ENCODE measurements at places on chromosomes 11 and 22.

GRCh38 chr11:34178209-34178821 is 72.9 kb downstream of the NAT10 start:
- DNase-seq: no peak

DNA sequence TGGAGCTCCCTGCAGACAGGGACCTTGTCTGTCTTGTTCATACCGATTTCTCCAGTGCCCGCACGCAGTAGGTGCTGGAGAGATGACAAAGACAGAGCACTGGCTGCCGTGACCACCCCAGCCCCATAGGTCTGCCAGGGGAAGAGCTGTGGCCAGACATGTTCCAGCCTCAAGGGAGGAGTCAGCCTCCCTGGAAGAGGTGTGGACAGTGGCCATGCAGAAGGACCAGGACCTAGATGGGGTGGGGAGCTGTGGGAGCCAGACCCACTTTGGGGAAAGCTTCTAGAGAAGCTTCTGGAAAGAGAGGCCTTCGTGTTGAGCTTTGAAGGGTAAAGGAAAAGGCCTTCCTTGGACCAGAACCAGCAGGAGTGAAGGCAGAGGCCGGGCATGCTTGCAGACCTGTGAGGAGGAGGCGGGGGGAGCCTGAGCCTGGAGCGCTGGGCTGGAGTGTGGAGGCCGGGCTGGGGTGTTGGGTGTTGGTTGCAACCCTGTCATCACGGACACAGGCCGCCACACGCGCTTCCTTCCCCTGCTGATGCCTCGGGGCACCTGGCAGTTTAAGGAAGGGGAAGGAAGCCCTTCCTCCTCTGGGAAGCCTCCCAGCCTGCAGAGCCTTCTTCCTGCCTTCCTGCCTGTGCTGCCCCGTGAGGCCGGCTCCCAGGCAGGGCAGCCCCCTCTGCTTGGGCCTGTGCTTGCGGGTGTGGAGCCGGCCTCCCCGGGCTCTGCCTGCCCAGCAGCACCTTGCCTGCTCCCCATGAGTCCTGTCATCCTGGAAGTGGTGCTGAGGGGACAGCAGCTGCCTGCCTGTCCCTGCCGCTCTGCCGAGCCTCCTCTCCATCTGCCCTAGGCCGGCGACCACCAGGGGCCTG is 12.3 kb downstream of the RELT start:
- DNase-seq: no peak

- no peak for DNase-seq
Measured at GRCh38 chr22:43948836-43949406, 6.3 kb upstream of the SAMM50 start.

GRCh38 chr11:11980200-11980599 is 28.2 kb downstream of the DKK3 start:
- no peak for DNase-seq

GRCh38 chr11:88104408-88104807 is 70.8 kb downstream of the RAB38 start:
- DNase-seq: no peak

GRCh38 chr11:70079691-70080090 is 1.6 kb downstream of the ANO1 start:
- no peak for DNase-seq

- no peak for DNase-seq
Measured at GRCh38 chr22:45210991-45211390, 29.7 kb downstream of the KIAA0930 start.

- DNase-seq: no peak
Measured at GRCh38 chr22:22756109-22756508, 111.7 kb downstream of the GGTLC2 start.

- no peak for DNase-seq
Measured at GRCh38 chr11:127193950-127194349, 193.4 kb upstream of the KIRREL3 start.

- no peak for DNase-seq
Measured at GRCh38 chr11:74989260-74989638, 516 bp downstream of the NEU3 start.

GRCh38 chr22:42169055-42169469 is 38.5 kb upstream of the CYP2D6 start:
- DNase-seq: peak; percentile 66

GRCh38 chr11:33829430-33830141 is 55.3 kb upstream of the FBXO3 start:
- peak; percentile 52 for DNase-seq
